ENCODE measurements at places on chromosomes 6 and 20. TPM values are rescaled to one million over a fixed set of nuclear protein-coding genes. Genes with fewer than 3 reads are reported as not detected.
A peak's percentile ranks its signal among the peaks of the same experiment; 100 is the strongest.

DNA sequence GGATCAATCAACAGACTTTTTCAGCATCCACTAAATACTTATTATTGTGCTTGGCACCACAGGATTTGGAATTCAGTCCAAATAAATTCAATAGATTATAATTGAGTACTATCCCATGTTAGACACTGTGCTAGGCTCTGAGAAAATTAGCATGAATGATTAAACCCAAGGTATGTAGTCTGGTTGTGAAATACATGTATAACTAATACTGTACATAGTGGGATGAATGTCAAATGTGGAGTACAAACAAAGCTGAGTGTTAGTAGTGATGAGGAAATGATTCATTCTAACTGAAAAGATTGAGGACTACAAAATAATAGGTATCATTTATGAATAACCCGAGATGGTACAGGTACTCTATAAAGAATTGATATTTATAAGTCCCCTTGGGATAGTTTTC, 111.9 kb upstream of the FLRT3 start:
- no peak for DNase-seq

DNA sequence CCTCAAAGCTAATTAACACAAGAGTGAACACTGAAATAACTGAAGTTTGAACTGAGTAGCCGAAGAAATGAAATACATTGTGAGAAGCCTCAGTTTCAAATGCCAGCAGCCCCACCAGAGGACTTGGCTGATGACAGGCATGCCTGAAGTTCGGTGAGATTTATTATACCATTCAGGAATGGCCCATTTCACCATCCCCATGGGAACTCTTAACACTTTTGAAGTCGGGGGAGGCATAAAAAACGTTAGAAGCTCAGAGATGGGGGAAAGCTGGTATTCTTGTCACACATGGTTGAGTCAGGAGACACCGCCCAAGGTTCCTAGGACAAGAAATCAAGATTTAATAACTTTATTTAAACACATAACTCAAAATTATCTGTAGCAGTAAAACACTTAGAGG, 17.6 kb upstream of the SLC22A3 start:
- DNase-seq: no peak

GRCh38 chr6:132314432-132314831, 86.8 kb downstream of the MOXD1 start:
- no peak for DNase-seq

DNA sequence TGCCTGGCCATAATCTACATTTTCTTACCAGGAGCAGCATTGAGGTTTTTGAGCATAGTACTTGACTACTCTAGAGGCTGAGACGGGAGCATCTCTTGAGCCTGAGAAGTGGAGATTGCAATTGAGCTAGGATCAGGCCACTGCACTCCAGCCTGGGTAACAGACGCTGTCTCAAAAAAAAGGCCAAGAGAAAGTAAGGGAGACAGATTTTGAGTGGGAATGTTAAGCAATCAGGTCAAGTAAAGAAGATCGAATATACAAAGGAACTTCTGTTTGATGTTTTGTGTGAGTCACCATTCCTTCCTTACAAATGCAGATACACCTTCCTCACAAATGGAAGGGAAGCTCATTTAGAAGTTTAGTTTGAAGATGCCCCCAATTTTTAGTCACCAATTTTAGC, 4.4 kb downstream of the PNRC1 start:
- no peak for DNase-seq

DNA sequence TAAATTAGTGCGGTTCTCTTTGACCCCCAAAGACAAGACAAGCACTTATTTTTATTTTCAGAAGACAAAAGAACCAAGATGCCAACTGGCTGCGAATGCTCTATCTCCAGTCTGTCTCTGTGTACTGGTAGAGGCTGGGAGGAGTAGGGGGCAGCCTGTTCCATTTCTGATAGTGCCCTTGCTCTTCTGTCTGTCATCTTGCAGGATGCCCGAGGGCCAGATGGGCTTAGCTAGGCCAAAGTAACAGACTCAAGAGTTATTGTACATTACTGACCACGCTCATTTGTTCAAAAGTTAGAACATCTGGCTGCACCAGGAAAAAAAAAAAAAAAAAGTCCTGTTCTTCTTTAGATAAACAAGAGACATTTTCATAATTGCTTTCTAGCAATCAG, 198.1 kb upstream of the UST start:
- no peak for DNase-seq

DNA sequence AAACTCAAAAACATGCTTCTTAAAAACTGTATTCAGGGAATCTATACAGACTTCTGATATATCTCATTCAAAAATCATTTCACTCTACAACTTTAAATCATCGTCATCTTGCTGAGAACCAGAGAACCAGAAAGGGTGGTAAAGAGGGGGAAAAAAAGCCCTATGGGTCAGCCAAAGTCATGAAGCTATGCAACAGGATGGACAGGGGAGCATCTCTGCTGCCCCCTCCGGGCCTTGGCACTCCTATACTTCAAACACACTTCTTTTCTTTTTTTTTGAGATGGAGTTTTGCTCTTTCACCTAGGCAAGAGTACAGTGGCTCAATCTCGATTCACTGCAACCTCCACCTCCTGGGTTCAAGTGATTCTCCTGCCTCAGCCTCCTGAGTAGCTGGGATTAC, 73.5 kb upstream of the NFATC2 start:
- DNase-seq: no peak

DNA sequence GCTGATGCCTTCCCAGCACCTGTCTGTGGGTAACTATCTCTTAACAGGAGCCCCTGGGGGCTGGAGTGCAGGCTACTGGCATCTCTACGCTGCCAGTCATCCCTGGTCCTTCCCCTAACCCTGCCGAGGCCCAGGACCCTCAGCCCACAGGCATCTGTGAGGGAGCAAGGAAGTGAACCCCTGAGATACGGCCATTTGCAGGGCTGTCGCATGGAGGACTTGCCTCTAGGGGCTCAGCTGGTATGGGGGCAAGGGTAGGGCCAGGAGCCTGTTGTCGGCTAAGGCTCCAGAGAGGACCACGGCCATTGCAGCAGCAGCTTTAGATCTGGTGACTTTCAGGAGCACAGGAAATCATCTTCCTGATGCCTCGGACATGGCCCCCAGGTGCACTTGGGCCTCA, 49.7 kb downstream of the MAP3K4 start:
- DNase-seq: no peak

GRCh38 chr6:142960098-142960497, 15.1 kb upstream of the HIVEP2 start:
- DNase-seq: no peak

DNA sequence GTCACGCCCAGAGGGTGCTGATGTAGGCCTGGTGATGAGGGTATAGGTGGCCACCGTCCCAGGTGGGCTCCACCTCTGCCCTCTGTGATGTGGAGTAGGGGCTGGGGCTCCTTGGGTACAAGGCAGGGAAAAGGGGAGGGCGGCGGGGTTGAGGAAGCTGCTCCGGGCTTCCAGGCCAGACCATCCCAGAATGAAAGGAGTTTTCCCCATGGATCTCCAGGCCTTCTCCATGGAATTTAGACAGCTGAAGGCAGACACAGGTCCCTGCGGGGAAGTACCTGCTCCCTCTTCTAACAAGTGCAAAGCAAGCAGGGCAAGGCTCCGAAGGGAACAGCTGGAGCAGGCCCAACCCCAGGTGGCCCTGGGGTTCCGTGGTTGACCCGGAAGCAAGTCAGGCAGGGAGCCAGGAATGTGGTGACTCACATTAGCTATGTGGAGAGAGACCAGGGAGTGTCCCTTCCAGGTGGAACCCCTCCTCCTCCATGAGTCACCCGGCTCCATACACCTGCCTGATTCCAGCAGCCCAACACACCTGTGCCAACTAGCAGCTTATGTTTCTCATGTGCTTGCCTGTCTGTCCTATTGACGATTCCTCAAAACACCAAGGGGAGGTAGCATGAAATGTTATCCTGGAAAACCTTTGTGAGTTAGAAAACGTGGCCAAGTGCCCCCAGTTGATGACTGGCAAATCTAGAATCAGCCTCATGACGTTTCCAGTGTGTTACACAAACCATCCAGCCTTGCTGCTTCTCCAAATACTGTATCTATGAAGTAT, 59.7 kb upstream of the SNX9 start:
- peak; percentile 58 for DNase-seq

DNA sequence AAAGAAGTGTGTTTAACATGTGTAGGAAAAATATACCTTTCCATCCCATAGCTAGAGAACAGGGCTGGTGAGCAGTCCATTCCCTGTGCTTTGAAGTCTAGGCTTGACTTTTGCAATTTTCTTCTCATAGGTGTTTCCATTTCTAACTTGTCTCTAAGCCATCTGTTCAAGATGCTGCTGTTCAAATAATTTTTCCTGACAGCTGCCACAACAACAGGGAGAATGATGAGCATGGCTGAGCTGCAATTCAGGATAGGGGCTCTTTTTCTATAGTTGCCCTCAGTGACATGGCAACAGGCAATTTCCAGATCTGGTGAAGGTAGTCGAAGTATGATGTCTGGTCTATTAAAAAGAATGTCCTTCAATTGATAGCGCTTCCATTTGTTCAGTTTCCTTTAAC, 103.0 kb upstream of the HS3ST5 start:
- no peak for DNase-seq

- DNase-seq: no peak
Measured at GRCh38 chr20:573414-574296, 30.1 kb upstream of the CSNK2A1 start.

DNA sequence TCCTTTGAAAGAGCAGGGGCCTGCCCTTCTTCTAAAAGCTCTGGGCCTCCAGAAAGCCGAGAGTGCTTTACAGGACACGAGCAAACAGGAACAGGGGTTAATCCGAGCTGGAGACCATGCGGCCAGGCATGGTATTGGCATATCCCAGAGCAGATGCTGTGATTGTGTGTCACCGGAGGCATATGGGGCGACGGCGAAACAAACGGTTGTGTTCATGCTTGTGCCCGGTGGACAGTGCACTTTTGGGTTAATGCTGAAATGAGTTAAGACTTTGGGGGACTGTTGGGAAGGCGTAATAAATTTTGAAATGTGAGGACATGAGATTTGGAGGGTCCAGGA, 1088.7 kb upstream of the DEFB115 start:
- no peak for DNase-seq

DNA sequence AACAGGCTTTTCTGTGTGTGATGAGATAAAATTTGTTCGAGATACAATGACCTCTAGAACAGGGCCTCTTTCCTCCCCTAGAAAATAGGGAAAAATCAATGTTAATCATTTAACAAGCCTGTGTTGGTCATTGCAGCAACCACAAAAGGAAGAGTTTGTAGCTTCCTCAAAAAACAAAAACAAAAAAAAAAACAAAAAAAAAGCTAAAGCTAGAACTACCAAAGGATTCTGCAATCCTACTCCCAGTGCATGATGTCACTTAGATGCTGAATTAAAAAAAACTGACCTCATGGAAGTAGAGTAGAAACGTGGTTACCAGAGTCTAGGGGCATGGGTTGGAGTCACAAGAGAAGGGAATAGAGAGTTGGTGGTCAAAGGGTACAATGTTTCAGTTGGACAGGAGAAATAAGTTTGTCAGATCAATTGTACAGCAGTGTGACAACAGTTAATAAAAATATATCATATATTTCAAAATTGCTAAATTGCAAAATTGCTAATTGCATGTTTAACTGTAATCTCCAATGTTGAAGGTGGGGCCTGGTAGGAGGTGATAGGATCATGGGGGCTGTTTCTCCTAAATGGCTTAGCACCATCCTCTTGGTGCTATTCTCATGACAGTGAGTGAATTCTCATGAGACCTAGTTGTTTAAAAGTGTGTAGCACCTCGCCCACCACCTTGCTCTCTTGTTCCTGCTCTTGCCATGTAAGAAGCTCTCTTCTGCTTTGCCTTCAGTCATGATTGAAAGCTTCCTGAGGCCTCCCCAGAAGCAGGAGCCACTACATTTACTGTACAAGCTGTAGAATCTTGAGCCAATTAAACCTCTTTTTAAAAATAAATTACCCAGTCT, 163.4 kb upstream of the SIM1 start:
- DNase-seq: no peak

DNA sequence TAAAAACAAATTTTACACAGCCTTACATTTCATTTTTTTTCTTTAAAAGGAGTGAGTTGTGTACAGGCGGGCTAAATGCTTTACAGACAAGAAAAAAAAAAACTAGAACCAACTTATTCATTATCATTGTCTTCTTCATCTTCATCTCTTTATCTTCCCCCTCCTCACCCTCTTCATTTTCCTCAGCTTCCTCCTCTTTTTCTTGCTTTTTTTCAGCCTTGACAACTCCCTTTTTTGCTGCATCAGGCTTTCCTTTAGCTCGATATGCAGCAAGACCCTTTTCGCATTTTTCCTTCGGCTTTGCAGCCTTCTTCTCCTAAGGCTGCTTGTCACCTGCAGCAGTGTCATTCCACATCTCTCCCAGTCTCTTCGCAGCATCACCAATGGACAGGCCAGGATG, 86.9 kb upstream of the GCM1 start:
- DNase-seq: no peak

GRCh38 chr20:22795871-22796270, 211.5 kb upstream of the FOXA2 start:
- peak; percentile 58 for DNase-seq

DNA sequence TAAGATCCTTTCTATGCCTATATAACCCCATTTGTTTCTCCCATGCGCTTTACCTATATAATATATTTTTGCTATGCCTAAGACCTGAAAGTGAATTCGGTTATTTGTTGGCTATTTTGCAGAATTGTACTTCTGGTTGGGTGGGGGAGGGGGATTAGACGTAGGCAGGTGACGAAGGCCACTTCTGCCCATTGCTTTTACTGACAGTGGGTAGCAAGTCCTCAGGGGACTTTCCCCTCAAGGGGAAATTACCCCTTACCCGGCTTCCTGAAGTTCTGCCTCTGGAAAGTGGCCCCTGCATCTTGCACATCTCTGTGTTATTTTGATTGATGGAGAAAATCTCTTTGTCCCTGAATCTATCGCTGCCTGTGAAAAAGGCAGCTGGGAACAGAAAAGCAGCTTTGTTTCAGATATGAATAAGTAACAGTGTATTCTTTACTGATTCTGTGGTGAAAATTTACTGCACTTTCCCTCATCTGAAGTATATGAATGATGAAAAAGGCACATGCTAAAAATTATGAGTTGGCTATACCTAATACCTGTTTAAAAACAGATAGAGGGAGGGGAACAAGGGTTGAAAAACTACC, 133.9 kb downstream of the UTRN start:
- DNase-seq: no peak

- no peak for DNase-seq
Measured at GRCh38 chr6:75609639-75610590, 8.2 kb downstream of the SENP6 start.

- no peak for DNase-seq
Measured at GRCh38 chr6:36933102-36933501, 21.4 kb upstream of the PI16 start.

The BTN1A1 gene
- not detected for total RNA-seq

The GTSF1L gene
- not detected for total RNA-seq

The DSTN gene
- 547 TPM for total RNA-seq

The CDH26 gene
- 0.84 TPM for total RNA-seq

The UNC93A gene
- total RNA-seq: not detected

The F13A1 gene
- total RNA-seq: 122 TPM

The HNF4A gene
- not detected for total RNA-seq

The ARMC12 gene
- total RNA-seq: 0.21 TPM

The TGM3 gene
- not detected for total RNA-seq

The SLC22A2 gene
- not detected for total RNA-seq

The OPRM1 gene
- total RNA-seq: not detected
